ENCODE measurements at places on chromosomes 11 and 22.

GRCh38 chr11:122743949-122744348 lies 88.4 kb downstream of the UBASH3B start:
- peak; percentile 86 for DNase-seq

DNA sequence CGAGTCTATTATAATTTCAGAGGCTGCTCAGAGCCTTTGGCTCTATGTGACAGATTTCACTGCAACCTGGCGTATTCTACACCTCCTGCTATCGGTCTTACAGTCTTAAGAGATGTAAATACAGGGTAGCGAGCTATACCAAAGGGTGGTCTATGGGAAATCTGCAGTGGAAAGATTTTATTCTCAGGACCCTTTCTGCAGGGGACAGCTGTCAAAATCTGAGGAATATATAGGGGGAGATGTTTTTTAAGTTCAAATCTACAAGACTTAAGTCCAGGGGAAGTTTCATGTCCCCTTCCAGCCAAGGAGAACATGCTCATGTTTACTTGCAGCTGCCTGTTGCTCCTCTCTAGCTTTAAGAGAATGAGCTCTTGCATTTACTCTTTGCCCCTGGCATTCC lies 62.7 kb downstream of the MICAL2 start:
- no peak for DNase-seq

DNA sequence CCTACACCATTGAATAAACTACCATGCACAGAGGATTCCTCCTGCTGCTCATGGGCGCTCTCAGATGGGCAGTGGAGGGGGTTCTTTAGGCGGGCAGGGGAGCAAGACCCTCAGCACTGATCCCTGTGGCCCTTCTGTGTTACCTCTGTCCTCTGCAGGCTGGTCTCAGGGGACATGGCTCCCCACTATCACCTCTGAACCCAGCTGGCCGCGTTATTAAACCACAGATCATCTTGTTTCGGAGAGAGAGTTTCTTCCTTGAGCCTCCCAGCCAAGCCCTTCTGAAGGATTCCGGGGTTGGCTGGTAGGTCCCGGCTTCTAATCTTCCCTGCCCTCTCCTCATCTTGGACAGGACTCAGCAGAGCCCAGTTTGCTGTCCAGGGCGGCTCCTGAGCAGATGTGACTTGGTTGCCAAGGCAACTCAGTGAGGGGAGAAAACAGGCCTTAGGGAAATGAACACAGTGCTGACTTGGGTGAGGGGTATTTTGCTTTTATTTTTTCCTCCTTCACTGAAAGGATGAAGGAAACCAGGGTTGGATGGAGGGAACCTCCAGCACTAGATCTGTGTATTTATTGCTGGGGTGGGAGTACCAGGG lies 13.3 kb downstream of the APOL3 start:
- DNase-seq, result no peak

- no peak for DNase-seq
Observed at GRCh38 chr11:5701055-5701577, 11.5 kb downstream of the TRIM22 start.

- DNase-seq, result no peak
Observed at GRCh38 chr11:72778535-72779494, 15.0 kb downstream of the STARD10 start.

DNA sequence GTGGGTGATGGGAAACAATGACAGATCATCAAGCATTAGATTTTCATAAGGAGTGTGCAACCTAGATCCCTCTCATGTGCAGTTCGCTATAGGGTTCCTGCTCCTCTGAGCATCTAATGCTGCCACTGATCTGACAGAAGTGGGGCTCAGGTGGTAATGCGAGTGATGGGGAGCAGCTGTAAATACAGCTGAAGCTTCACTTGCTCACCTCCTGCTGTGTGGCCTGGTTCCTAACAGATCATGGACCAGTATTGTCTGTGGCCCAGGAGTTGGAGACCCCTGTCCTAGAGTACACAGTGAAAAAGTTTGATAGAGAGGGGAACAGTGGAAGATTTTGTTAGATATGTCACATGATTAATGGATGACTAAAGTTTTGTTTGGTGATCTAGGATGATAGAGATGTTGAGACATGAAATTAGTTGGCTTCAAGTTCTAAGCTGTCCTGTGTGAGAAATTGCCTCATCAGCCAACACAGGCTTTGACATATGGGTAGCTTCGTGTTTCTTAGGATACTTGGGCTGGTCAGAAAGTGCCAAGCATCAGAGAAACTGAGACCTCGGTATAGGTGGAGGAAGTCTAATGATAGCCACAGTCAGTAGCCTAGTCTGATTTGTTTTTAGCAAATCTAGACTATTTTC lies 47.4 kb downstream of the ARHGEF12 start:
- no peak for DNase-seq

DNA sequence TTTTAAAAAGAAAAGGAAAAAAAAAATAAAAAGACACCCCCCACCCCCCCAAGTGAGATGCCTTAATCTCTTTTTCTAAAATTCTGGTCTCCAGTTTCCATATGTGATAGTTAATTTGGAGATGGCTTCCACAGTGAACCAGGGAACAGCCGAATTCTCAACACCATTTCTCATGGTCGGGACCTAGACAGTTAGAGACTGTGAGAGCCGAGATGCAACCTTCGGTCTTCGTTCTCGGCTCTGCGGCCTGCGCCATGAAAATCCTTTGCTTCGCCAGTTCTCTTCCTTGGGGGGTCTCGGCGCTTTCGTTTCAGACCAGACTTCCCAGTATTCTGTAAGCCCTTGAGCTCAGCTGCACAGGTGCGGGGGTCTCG lies 723 bp downstream of the CACNG2 start:
- DNase-seq, result no peak

DNA sequence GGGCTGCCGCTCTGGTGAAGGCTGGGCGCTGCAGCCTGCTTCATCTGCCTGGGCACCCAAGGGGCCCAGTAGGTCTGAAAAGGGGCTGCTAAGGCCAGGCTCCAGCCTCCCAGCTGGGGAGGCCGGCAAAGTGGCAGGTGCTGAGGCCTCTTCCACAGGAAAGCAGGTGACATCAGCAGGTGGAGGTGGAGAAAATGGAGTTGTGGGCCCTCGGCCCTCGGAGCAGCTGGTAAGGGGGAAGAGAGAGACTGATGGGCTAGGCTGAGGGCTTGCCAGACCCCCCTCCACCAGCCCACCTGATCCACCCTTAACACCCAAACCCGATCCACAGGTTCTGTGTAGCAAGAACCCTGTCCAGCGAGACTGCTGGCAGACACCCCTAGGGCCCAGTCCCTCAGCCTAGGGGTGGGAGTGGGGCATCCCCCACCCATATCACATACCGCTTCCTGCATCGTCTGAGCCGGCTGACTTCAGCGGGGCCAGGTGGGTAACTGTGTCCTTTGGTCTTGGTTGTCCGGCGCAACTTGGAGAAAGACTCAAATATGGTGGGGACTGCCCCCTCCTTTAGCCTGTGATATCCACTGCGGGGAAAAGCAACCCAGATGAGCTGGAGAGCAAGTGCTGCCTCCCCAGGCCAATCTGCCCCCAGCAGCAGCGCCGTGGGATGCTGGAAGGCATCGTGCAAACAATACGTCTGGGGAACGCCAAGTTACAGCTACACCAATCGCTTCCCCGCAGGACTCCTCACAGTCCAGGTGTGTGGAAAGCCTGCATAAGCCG lies 1.5 kb downstream of the THAP7 start:
- no peak for DNase-seq

GRCh38 chr11:109704432-109704831 lies 282.4 kb downstream of the C11orf87 start:
- no peak for DNase-seq

GRCh38 chr22:22728382-22728781 lies 84.0 kb downstream of the GGTLC2 start:
- DNase-seq, result no peak
